ENCODE measurements at places on chromosomes 7 and 10.

- DNase-seq = no peak
Observed at GRCh38 chr10:79890469-79890868, 58.4 kb downstream of the SFTPD start.

DNA sequence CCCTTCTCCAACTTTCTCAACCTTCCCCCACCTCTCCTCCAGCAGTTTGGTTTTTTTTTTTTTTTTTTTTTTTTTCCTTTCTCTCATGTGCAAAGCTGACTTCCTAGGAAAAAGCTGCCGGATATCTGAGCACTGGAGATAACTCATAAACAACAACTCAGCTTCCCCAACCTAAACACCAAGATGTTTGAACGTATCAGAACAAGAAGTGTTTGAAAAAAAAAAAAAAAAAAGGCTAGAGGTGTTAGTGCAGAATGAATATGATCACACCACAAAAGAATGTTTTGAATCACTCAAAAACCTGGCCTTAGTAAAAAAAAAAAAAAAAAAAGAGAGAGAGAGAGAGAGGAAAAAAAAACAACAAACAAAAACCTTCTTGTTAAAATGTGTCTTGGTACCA is 11.2 kb downstream of the GATA3 start:
- no peak for DNase-seq

GRCh38 chr7:1081336-1081735 is 6.6 kb upstream of the GPER1 start:
- no peak for DNase-seq

- DNase-seq = no peak
Observed at GRCh38 chr7:50397320-50397970, 52.7 kb downstream of the FIGNL1 start.

- no peak for DNase-seq
Observed at GRCh38 chr10:69936091-69936490, 116.6 kb upstream of the MACROH2A2 start.

GRCh38 chr7:94410413-94411187 is 15.9 kb downstream of the COL1A2 start:
- no peak for DNase-seq

DNA sequence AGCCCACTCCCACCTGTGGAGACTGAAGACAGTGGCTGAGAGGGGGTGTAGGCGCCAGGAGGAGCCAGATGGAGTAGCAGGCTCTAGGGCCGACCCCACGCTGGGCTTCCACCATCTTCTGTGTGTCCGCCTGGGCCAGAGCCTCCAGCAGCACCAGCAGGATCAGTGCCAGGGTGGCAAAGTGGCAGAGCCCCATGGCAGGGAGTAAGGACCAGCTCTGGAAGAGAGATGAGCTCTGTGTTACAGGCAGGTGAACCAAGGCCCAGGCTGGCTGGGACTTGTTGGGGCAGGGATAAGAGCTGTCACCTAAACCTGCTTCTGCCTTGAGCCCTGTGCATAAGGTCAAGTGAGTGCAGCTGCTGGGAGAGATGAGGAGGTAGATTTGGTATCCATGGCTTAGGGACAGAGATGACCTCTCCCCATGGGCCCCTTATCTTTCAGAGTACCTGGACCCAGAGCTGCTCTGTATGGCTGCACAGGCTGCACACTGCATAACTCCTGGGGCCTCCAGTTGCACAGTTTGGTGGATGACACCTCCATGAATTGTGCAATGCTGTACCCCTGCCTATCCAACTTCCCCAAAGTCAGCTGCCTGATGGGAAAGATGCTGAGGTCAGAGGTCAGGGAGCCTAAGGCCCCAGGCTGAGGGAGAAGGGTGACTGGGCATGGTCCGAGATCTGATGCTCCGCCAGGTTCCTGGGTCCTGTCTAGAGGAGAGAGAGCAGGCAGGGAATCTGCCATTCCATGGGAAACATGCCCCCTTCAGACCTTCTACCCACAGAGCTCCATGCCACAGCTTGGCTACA is 7.4 kb upstream of the SAMD8 start:
- DNase-seq = no peak

DNA sequence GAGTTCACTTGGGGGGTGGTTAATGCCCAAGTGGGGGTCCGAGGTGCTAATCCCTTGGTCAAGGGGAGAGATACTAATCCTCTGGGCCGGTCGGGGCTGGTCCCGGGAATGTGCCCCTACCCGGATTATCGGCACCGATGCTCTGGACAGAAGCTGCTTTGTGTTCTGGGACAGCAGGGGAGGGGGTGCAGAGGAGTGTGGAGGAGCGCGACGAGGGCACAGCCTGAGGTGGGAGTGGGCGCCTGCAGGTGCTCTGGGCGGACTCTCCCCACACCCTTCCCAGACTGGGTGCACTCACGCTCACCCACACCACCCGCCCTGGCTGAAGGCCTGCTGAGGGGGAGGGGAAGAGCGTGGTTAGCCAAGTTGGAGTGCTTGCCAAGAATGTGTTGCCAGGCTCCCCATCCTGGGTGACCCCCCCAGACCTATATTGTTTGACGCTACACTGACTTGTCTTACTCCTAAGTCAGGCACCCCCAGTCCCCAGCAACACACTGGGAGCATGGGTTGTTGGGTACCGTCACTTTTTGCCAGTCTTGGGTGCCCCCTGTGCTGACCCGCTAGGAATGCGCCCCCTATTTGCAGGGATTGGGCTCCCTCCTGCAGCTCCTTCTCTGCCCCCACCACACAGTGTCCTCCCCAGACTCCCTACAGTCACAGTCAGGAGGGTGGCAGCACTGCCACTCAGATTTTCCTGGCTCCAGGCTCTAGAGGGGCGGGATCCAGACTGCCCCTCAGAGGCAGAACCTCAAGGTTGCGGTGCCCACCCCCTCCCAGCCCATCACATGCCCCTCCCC is 1.2 kb downstream of the SLC4A2 start:
- DNase-seq = peak; percentile 65

- no peak for DNase-seq
Observed at GRCh38 chr10:97738616-97739015, 1.7 kb downstream of the ZFYVE27 start.

GRCh38 chr10:96609510-96609909 is 22.7 kb upstream of the TM9SF3 start:
- DNase-seq = no peak

GRCh38 chr7:51543801-51544553 is 227.4 kb upstream of the COBL start:
- DNase-seq = peak; percentile 92

- peak; percentile 78 for DNase-seq
Observed at GRCh38 chr10:118835682-118836326, 81.0 kb upstream of the CACUL1 start.

DNA sequence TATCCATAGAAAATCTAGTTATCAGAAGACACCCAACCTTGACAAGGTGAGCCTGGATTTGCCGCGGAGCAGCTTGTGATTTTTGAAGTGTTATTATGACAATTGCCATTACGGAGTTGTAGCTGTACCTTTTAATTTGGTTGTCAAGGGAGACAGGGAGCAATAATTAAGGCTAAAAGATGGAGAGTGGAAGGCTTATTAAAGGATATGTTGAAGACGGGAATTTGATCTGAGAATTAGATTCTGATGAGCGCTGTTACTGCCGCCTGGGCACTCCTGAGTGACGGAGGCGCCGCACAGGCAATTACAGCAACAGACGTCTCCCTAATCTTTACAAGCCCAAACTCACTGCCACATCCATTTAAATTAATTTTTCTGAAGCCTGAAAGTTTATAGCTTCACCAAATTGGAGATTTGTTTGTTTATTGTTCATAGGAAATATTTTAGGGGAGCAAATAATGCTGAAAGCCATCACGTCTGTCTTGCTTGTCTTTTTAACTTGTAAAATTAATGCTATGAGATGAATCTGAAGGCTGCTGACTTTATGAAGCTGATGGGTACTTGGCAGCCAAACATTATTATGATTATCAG is 475.0 kb upstream of the ADARB2 start:
- DNase-seq = no peak

DNA sequence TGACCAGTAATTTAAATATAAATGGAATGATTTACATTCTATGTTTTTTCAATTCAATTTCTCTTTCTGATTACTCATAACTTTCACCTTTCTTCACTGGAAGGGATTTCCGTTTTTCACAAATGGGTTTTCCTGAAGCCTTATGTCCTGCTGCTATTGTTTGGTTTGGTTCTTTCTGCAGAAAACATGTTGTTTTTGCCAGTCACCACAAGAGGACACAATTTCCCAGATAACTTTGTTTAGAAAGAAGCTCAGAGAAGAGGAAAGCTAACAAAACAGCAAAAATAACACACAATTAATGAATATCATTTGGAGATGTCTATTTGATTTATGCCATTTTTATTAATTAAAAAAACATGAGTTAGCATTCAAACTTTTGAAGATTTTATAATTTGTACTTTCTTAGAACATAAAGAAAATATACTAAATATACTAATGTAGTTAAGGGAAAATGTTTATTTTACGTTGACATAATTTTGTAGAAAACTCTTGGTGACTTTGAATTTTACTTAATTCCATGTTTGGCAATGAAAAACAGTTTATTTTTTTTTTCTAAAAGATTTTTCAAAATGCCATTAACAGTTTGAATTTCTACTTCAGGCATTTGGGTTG is 4.6 kb upstream of the TWIST1 start:
- DNase-seq = peak; percentile 52

DNA sequence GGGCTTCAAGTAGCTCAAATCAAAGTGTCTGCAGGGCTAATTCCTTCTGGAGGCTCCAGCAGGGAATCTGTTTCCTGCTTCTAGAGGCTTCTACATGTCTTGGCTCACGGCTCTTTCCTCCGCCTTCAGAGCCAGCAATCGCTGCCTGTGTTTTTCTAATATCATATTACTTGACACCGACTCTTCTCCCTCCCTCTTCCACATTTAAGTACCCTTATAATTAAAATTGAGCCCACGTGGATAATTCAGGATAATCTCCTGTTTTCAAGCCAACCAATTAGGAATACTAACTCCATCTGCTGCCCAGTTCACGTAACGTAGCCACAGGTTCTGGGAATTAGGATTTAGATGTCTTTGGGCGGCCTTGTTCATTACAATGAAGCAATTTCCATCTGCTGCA is 372.2 kb downstream of the DPP6 start:
- peak; percentile 67 for DNase-seq

DNA sequence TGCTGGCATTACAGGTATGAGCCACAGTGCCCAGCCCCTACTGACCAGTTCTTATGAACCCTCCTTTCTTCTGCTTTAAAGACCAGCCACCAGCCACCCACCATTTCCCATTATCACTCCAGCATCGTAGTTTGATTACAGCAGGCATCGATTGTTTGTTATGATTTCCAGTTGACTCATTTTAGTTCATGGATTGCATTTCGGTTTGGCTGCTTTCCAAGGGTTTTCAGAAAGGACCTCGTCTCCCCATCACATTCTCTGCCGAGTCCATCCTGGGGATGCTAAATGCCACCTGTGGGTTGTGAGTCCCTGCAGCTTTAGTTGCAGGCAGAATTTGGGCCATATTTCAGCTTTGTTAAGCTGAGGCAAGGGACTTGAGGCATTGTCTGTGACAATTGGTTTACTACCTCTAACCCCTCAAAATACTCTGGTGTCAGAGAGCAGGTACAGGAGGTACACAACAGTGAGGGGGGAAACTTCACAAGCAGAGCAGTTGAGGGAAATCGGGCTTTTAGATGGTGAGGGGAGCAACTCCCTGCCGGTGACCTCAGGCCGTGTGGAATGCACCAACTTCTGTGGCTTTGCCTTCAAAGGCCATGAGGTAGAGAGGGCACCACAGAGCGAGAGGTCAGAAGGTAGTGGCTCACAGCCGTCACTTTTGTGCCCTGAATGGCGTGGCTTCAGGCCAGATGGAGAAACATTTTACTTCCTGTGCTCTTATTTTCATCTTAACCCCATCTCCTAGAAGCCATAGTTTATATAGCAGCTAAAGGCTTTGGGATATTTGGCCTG is 203.8 kb downstream of the CCDC3 start:
- no peak for DNase-seq

- no peak for DNase-seq
Observed at GRCh38 chr7:45874408-45875131, 1.7 kb upstream of the CCDC201 start.

DNA sequence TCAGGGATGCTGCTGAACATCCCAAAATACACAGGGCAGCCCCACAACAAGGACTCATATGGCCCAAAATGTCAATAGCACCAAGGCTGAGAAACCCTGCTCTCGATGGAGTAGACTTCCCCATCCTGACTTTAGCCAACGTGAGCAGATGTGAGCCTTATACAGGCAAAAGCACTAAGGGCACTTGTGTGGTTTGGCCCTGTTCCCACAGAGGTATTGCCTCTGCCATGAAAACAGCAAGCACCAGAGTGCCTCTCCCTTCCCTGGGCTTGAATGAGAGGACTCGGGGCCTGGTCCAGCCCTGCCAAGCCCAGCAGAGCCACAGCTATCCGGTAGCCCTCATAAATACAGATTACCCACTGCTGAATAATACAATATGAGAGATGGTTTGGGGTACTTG is 47.5 kb downstream of the ACSM6 start:
- no peak for DNase-seq

Data from COR-L47 (cell line).